ENCODE measurements at places on chromosomes 4 and X.
A peak's percentile ranks its signal among the peaks of the same experiment; 100 is the strongest.

GRCh38 chrX:132750331-132751062 lies 207.9 kb downstream of the HS6ST2 start:
- DNase-seq = no peak

GRCh38 chr4:99537674-99538073 lies 26.2 kb downstream of the TRMT10A start:
- DNase-seq = no peak

DNA sequence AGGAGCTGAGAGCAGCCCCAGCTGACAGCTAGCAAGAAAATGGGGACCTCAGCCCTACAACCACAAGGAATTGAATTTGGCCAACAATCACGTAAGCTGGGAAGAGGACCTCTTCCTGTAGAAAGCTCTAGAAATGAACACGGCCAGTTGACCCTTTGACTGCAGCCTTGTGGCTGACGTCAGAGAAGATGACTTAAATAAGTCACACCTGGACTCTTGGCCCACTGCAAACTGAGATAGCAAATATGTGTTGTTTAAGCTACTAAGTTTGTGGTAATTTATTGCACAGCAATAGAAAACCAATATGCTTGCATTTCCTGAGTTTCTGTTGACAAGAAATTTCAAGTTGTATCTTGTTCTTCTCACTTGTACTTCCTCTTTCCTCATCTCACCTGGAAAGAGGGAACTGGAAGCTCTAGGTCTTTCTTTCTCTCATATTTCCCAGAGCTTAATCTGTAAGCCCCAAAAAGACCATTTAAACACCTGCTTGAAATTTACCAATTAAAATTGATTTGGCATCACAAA lies 18.8 kb downstream of the PRKG2 start:
- DNase-seq = no peak

DNA sequence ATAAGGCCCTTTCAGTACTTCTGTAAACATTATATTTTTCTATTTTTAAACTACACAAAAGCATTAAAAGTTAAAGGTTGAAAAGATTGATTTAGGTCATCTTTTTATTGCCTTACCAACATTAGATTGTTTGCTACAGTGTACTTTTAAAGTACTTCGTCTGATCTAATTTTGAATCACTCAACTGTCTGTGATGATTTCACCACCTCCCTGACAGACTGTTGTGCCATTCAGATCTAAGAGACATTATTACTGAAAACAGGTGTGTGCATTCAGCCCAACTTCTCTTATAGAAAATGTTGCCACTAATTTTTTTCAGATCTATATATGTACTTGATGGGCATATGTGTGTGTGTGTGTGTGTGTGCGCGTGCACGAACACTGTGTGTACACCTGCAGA lies 39.3 kb downstream of the GASK1B start:
- DNase-seq = no peak

GRCh38 chrX:41759817-41760216 lies 35.8 kb downstream of the GPR82 start:
- DNase-seq = peak; percentile 31

- no peak for DNase-seq
Measured at GRCh38 chr4:162510937-162511336, 347.1 kb upstream of the FSTL5 start.

DNA sequence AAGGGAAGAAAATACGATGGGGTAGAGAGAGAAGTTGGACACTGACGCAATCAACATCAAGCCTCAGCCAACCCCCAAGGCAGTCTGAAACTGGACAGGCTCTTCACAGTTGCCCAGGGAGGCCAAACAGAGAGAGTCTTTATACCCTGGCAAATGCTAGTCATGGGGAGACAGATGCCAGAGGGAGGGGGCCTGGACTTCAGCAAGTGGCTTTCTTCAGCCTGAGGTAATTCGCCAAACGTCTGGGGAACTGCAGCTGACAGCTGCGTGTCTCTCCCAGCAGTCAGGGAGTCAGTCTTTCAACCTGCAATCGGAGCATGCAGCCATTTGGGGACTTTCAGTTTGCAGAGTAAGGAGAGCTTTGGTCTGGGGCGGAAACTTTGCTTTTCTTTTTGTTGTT lies 521.6 kb downstream of the TRIML1 start:
- DNase-seq = no peak

GRCh38 chrX:33095079-33095478 lies 116.3 kb downstream of the DMD start:
- DNase-seq = no peak

GRCh38 chrX:20718592-20719380 lies 452.1 kb upstream of the RPS6KA3 start:
- no peak for DNase-seq

- DNase-seq = no peak
Measured at GRCh38 chr4:31667686-31668085, 947.5 kb downstream of the PCDH7 start.

DNA sequence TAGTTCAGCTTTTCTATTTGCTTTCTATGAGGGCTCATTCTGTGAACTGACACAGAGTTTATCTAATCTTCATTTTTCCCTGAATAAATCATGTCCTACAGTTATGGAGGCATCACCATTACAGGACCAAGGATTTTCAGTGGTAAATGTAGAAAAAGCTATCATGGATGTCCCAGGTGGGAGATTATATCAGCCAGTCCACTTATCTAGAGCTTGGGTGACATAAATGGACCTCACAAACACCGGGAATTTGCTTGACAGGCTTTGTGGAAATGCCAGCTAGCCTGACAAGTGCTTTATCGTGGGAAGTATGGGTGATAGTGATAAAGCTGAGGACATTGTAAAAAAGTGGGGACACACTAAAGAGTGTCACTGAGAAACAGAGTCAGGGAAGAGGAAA lies 1015.2 kb upstream of the SLIT2 start:
- no peak for DNase-seq

DNA sequence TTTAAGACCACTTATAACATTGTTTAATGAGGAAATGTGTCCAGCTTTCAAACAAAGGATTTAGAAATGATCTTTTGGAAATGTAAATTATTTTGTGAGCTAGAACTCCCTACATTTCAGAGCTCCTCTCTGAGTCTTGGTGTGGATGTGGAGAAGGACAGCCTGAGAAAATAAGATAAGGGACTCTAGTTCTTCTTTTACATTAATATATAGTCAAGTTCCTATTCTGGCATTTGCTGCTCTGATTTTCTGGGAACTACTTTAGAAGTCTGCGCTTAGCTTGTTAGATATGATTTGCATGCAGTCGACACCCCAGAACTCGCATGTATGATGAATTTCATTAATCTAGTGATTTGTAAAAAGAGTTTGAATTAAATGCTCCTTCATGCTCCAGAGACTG lies 45.5 kb downstream of the TSPAN7 start:
- DNase-seq = no peak

DNA sequence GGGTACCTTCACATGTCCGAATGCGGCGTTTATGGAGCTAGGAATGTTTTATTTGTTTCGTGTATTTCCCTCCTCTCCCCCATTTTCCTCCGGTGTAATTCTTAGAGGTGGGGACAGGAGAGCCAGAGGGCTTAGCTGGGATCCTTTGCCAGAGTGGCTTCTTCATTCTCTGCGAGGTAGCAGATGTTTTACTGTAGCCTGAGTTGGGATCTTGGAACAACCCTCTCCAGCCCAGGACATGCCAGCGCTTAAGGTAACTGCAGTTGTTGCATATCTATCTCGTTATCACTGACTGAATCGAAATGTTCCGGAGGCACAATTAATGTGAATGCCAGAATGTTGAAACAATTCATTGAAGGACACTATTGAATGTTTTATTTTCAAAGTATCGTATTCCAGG lies 59.0 kb upstream of the DYNLT3 start:
- DNase-seq = no peak

DNA sequence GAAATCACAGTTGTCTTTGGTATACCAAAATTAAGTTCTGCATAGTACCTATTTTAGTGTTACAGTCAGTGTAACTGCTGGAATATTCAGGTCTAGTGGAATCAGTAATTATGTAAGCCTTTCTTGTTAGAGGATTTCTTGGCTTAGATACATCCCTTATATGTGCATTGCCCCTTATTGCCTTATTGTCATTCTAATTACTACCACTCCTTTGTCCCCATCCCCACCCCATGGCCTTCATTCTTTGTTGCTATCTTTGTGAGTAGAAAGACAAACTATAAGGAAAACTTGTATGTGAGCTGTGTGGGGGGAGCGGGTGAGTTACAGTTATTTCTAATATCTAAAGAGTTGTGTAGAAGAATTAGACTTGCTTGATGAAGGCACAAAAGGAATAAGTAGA lies 36.9 kb upstream of the RPA4 start:
- DNase-seq = no peak

DNA sequence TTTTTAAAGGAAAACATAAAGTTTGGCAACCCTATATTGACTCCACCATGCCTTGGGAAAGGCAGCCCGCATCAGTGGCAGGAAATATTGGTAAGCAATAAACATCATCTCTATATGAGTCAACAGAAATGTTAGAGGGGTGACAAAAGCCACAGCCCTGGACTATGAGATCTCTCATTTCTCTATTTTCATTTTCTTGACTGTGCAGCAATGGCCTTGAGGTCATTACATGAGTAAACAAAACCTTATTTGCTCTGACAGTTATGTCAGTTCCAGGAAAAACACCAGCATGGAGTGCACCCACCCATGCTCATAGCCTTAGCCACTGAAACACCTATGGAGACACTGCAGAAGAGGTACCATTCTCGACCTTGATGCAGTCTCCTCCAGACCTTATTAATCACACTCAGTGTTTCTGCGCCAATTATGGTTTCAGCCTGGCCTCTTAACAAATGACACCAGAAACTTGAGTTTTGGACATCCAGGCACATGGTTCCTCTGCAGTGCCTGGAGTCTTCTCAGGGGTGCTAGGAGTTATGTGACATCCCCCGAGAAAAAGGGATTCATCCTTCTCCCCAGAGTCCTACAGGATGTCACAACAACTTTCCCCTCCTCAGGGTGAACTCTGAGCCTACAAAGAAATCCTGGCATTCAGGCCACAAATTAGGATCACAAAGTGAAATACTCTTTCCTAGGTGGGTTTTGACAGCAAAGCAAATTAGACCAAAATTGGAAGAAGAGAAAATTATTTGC lies 16.0 kb upstream of the HPGD start:
- DNase-seq = no peak

DNA sequence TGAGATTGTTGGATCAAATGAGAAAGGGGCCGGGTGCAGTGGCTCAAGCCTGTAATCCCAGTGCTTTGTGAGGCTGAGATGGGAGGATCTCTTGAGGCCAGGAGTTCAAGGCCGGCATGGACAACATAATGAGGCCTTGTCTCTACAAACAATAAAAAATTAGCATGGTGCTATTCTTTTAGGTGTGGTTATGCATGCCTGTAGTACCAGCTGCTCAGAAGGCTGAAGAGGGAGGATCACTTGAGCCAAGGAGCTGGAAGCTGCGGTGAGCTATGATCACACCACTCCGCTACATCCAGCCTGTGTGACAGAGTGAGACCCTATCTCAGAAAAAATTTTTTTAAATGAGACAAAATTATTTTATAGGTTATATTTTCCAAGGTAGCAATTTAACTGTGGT lies 49.7 kb upstream of the TMEM150C start:
- no peak for DNase-seq

DNA sequence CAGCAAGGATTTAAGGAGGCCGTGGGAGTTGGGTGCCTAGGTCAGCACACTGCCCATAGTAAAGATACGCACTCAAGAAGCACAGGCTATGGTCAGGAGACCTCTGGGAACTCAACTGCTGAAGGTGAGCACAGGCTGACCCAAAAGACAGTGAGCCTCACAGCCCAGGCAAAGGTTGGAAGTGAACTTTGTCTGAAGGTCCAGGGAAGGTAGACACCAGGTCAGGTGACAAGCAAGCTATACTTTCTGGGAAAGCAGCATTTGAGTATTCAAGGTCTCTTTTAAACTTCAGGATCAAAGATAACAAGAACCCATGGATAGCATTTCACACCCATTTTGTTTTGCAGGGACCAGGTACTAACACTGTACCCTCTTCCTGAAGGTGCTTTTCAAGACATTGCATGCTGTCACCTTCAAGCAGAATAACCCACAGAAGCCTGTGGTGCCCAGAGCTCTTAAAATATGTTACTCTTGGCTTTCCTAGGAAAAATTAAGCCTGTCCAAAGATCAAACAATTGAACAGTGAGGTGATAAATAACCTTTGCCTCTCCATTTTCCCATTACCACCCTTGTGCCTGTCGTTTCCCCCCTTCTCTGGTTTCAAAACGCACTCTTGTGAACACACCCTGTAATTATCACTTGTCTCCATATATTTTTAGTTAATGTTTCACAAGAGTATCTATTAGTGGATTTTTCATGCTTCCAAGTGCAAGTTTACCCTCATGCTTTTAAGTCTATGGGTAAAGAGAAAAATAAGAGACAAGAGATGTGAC lies 3.4 kb upstream of the S100G start:
- no peak for DNase-seq

DNA sequence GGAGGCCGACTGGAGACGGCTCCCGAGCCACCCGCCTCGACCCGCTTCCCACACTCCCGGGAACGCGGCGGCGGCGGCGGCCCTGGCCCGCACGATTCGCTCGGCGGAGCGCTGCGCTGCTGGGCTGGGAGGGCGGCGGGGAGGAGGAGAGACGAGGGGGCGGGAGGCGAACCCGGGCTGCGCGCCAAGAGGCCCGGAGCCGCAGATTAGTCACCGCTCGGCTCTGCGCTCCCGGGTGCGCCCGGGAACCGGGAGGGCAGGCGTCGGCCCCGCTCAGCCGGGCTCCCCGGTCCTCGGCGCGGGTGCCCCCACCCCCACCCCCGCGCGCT lies 11.2 kb upstream of the BCOR start:
- DNase-seq = peak; percentile 64

- DNase-seq = no peak
Measured at GRCh38 chr4:17773135-17773698, 8.2 kb downstream of the FAM184B start.

DNA sequence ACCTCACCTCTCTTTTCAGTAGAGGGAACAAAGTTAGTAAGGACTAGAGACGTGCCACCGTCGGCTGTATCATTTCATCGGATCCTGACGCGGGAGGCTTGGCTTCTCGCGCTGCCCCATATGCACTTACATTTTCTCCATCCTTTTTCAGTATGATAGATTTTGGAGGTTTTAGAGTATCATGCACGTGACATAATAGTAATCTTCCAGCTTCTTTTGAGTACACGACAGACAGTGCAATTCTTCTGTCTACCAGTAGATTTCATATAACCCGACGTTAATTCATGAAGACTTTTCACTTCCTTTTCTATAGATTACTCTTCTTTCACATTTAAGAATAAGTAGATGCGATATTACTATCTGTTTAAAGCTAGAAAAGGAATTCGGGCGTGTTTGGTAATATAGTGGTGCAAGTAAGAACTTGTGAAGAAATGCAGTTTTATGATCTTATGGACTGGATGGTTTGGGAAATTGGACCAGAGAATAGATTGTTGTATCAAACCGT lies 1.0 kb downstream of the CDS1 start:
- no peak for DNase-seq

Data from HEK293T (cell line).